ENCODE measurements at places on chromosomes 7 and 10. TPM values are rescaled to one million over a fixed set of nuclear protein-coding genes. Genes with fewer than 3 reads are reported as not detected.

Gene SFTPA1
- not detected for total RNA-seq

Gene STEAP4
- total RNA-seq, result not detected

Gene DPYSL4
- 0.12 TPM for total RNA-seq

Gene PLXDC2
- total RNA-seq, result 0.54 TPM

Gene NEUROD6
- total RNA-seq, result not detected

DNA sequence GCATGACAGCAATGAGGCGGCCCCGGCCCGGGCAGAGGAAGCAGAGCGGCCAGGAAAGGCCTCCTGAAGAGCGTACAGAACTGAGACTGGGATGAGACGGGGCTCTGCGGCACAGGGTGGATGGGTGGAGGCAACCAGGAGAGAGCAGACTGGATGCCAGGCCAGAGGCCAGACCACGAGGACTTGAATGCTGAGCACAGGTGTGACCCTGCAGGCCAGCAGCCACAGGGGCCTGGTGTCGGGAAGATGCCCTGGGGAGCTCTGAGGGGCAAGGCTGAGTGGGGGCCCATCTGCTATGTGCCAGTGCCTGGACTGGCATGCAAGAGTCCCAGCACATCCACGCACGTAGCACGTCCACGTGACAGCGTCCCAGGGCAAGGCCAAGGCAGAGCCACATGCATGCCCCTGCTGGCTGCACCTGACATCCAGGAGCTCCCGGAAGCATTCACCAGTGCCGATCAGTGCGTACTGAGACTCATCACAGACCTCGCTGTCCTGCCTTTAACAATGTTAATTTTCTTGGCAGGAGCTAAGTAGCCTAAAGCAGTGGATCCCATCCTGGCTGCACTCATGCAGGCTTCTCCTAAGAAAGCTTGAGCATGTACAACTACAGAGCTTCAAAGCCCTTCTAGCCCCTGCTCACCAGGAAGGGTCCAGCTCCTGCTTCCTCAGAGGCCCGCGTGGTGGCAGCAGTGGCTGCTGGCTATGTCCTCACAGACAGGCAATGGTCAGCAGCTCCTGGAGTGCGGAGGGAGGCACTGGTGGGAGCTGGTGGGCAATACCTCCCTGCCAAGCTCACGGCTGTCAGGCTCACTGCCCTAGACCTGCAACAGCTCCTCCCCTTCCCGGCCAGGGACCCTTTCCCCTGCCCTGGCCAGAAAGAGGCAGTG is 18.0 kb downstream of the GRID1 start:
- H3K27me3 ChIP-seq, result no peaks in the 10 kb centered on the region
- H3K4me3 ChIP-seq, result no peak overlapping the region
- H3K4me1 ChIP-seq, result peaks cover 27% of the 10 kb centered on the region
- no peaks in the 10 kb centered on the region for H3K36me3 ChIP-seq
- no peak overlapping the region for H3K27ac ChIP-seq
- DNase-seq, result peak; percentile 42

- H3K4me3 ChIP-seq, result no peak overlapping the region
- no peak overlapping the region for H3K27ac ChIP-seq
- no peaks in the 10 kb centered on the region for H3K27me3 ChIP-seq
Observed at GRCh38 chr10:24341897-24342296, 133.0 kb downstream of the KIAA1217 start.

- H3K4me1 ChIP-seq, result peaks cover 18% of the 10 kb centered on the region
- H3K27me3 ChIP-seq, result no peaks in the 10 kb centered on the region
- no peak for DNase-seq
- H3K36me3 ChIP-seq, result no peaks in the 10 kb centered on the region
Observed at GRCh38 chr10:116030576-116030975, 242.4 kb downstream of the GFRA1 start.

GRCh38 chr7:1236132-1236661 is 3.5 kb downstream of the UNCX start:
- peaks cover 3% of the 10 kb centered on the region for H3K27me3 ChIP-seq
- no peak overlapping the region for H3K27ac ChIP-seq
- no peaks in the 10 kb centered on the region for H3K36me3 ChIP-seq
- peak overlapping the region; percentile 11 for H3K4me3 ChIP-seq

DNA sequence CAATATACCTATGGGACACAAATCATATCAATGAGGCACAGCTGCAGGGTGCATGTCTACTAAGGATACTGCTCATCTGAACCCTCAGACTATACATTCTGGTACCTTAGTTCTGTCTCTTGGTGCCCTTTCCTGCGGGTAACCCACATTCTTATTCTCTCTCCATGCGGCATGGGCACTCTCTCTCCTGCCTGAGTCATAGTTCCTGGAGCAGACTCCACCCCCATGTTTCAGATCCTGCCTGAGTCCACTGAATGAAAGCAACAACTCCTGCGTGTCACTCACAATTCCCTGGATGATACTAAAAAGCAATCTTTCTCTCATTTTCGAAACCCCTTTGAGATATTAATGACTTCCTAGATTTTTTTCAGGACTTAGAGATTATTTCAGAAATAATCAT is 653.1 kb upstream of the C7orf33 start:
- H3K36me3 ChIP-seq, result no peaks in the 10 kb centered on the region
- H3K27me3 ChIP-seq, result no peaks in the 10 kb centered on the region
- H3K4me1 ChIP-seq, result no peaks in the 10 kb centered on the region
- H3K4me3 ChIP-seq, result no peak overlapping the region

- H3K27ac ChIP-seq, result no peak overlapping the region
- H3K27me3 ChIP-seq, result no peaks in the 10 kb centered on the region
- no peak for DNase-seq
- H3K4me3 ChIP-seq, result no peak overlapping the region
- H3K4me1 ChIP-seq, result peaks cover 18% of the 10 kb centered on the region
Observed at GRCh38 chr7:115153769-115154477, 232.0 kb downstream of the MDFIC start.

DNA sequence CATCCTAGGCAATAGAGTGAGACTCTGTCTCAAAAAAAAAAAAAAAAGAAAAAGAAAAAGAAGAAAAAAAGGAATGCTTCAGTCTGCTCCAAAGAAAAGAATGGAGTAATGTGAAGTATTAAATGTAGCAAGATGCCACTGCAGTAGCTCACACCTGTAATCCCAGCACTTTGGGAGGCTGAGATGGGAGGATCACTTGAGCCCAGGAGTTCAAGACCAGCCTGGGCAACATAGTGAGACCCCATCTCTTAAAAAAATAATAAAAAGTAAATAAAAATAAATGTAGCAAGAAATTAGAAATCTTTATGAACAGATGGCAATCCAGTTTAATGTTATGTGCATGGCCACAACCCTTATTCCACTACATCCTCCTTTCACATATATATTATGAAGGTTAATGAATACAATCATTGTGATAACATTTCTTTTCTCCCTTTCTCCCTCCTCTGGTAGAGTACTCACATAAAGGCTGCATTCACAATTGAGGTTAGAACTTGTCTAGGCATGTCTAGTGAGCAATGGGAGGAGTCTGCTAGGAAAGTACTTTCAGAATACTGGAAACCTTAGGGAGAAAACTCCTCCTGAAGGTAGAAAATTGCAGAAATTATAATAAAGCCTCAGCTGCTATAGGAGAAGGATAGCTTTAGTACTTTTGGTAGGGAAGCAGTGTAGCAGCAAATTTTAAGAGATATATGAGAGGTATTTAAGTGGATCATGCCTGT is 20.4 kb downstream of the KLLN start:
- DNase-seq, result no peak
- H3K4me1 ChIP-seq, result peaks cover 38% of the 10 kb centered on the region
- H3K4me3 ChIP-seq, result no peak overlapping the region
- H3K27me3 ChIP-seq, result no peaks in the 10 kb centered on the region
- H3K36me3 ChIP-seq, result no peaks in the 10 kb centered on the region

DNA sequence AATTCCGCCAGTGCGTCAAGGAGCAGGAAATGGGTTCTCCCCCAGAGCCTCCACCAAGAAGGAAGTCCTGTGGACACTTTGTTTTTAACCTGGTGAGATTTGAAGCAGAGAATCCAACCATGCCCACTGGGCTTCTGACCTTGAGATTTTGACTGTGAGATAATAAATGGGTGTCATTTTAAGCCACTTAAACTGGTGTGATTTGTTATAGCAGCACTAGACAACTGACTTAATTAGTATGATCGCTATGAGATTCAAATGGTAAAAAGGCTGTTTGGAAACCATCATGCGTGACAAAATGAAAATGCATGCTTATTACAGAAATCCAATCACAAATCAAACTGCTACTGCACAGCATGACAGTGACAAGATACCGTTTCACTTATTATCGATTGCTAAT is 98.0 kb downstream of the ADAM12 start:
- DNase-seq, result no peak
- no peak overlapping the region for H3K4me3 ChIP-seq
- no peak overlapping the region for H3K27ac ChIP-seq
- H3K4me1 ChIP-seq, result no peaks in the 10 kb centered on the region
- H3K27me3 ChIP-seq, result no peaks in the 10 kb centered on the region
- no peaks in the 10 kb centered on the region for H3K36me3 ChIP-seq

DNA sequence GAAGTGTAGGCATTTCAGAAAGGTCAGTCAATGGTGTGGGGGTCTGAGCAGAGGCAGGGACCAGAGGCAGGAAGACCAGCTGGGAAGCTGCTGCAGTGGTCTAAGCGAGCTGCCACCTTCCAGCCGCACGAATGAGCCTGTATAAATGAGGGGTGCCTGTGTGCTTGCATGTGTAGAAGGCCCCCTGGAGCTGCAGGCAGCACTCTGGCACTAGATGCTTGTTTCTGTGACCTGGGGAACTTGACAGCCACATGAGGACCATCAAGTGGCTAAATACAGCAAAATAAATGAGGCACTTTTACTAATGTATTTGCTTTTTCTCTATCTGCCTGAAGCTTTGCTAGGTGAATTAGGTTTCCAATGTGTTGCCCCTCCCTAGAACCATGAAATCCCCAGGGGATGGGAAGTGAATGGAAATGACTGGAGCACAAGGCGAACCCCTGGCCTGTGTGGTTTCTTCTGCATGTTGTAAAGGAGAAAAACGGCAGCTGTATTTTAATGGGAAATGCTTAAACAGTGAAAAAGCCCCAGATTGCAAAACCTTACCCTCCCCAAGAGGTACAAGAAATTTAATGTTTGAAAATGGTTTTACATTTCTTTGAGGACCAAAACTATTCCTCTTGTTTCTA is 57.7 kb downstream of the PYROXD2 start:
- no peak for DNase-seq
- H3K36me3 ChIP-seq, result no peaks in the 10 kb centered on the region

DNA sequence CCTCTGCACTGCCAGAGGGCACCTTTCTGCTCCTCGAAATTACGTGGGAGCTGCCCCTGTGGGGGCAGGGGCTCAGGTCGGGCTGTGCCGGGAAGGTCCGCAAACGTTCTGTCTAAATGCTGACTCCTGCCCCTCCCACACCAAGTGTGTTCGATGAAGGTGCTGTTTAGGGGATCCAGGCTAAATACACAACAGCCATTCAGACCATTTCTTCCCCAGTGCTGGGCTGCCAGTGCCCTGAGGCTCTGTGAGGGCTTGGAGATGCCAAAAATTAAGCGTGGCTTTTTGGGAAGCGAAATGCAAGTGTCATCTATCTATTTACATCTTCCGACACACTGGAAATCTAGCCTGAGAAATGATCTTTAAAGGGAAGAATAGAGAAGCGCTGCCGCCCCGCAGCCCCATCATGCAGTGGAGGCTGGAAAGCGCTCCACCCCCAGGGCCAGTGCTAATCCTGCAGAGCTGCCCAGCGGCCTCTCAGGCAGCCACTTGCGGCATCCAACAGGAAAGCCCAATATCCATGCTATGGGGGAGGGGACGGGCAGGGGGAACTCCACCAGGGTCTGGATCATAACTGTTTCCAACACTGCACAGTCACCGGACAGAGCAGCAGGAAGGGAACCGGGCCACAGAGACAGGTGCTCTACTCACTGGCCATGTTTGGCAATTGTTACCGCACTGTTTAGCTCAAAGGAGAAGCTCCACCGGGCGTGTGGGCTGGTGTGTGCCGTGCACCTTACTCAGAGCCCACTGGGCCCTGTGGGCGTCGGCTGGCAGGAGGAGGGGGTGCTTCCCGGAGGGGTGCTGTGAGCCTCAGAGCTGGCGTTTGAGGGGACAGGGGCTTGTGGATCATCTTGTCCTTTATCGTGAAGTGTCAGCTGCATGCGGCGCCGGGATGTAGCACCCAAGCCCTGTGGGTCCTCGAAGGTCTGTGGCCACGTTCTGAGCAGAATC is 205.5 kb downstream of the DNAJB6 start:
- H3K4me3 ChIP-seq, result no peak overlapping the region
- no peak overlapping the region for H3K27ac ChIP-seq
- H3K4me1 ChIP-seq, result no peaks in the 10 kb centered on the region

DNA sequence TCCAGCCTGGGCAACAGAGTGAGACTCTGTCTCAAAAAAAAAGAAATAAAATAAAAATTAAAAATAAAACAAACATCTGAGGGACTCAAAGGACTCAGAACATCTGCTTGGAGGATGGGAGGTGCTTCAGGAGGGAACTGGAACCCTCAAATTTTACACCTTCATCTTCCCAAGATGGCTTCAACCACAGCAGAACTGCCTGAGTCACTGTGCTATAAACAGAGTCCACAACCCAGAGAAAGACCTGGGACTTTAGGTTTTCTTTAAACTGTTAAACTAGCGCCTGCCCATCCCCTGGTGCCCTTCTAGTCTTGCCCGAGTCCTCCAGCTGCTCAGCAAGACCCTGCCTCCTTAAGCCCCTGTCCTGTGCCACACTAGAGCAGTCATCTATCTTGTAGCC is 40.8 kb downstream of the RGS10 start:
- no peak overlapping the region for H3K27ac ChIP-seq
- no peak overlapping the region for H3K4me3 ChIP-seq
- H3K4me1 ChIP-seq, result no peaks in the 10 kb centered on the region
- no peaks in the 10 kb centered on the region for H3K27me3 ChIP-seq

GRCh38 chr10:71806704-71807556 is 33.6 kb upstream of the VSIR start:
- no peak for DNase-seq
- H3K36me3 ChIP-seq, result no peaks in the 10 kb centered on the region
- H3K27me3 ChIP-seq, result no peaks in the 10 kb centered on the region
- no peak overlapping the region for H3K27ac ChIP-seq
- no peak overlapping the region for H3K4me3 ChIP-seq

GRCh38 chr7:56048245-56048644 is 3.0 kb downstream of the PSPH start:
- no peaks in the 10 kb centered on the region for H3K36me3 ChIP-seq
- no peak overlapping the region for H3K4me3 ChIP-seq
- H3K27ac ChIP-seq, result no peak overlapping the region
- H3K27me3 ChIP-seq, result no peaks in the 10 kb centered on the region

DNA sequence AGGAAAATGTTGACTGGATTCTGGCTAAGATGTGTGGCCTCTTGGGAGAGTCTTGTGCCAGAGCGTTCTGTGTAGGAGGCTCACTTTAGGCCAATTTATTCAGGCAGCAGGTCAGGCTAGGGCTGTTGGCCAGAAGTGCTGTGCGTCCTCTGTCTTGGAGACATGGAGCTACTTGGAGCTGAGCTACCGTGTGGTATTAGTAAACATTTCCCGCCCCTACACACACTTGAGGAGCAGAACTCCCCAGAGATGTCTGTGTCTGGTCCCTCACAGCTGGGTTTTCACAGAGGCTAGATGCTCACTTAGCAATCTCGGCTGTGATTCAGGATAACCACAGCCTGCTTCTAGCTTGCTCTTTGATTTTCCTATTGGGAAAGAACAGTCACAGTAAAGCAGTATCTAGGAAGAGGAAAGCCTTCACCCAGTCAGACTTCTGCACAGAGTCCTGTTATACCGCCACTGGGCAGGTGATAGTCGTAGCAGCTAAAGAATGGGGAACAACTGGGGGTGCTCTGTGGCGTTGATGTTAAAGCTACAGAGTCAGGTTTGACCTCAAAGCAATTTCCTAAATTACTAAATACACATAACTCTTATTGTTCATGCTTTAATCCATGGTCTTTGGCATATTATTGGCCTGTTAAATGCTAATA is 86.7 kb downstream of the MDFIC start:
- no peak overlapping the region for H3K4me3 ChIP-seq
- H3K27ac ChIP-seq, result no peak overlapping the region
- DNase-seq, result no peak
- no peaks in the 10 kb centered on the region for H3K27me3 ChIP-seq
